ENCODE measurements at places on chromosomes 6 and 20.

DNA sequence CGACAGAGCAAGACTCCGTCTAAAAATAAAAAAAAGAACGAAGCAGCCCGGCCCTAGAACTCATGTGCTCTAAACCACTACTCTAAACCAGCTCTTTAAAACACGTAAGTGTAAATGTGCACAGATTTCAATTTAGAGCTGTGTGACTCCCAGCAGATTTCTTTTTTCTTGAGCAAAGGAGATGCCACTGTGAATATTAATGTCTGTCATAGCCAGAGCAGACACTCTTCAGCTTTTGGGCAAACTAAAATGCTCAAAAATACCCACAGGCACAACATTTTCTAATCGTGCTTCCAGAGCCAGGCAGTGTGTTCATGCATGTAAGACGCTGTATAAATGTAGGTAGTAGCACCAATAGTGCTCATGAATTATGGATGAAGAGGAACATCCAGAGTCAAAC, 218.9 kb upstream of the PLCB4 start:
- no peak for DNase-seq

- DNase-seq: no peak
Measured at GRCh38 chr6:157223021-157223430, 100.3 kb downstream of the TMEM242 start.

DNA sequence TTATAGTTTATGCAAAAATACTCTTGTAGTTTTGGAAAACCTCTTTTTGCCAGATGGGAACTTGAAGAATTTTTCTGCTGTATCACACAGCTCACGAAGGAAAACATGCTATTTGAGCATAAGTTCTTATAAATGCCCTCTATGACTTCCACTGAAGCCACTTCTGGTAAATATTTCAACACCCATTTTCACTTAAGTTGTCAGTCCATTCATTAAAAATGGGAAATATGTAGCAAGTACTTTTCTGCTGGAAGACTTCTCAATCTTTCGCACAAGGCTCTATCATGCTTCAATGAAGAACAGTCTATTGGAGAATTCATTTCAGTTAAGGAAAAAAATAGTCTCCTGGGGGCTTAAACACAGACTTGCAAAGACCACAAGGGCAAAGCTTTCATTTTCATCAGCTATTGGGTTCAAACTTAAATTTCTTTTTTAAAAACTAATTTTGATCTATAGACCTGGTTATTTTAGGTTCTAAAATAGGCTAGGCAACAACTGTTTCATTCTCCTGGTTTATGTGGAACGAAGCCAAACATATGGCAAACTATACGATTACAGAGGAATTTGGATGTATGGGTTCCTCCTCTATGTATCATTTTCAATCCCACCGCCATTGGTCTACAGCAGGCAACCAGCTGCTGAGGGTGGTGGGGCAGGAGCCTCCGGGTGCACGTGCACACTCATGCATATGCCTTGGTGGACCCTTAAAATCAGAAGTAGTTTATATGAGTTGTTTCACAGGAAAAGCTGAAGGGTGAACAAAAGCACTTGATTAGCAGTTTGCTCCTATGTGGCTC, 38.7 kb downstream of the LAMA4 start:
- DNase-seq: no peak

DNA sequence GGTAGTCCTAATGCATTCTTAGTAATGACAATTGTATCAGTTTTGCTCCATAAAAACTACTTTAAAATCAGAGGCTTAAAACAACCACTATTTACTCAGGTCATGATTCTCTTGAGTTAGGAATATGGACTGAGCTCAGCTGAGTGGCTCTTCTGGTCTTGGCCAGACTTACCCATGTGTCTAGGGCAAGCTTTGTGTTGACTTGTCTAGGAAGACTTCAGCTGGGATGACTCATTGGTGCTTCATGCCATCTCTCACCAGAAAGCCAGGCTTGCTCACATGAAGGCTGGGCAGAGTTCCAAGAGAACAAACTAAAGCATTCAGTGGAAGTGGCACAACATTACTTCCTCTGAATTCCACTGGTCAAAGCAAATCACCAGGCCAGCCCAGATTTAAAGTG, 155.3 kb downstream of the DHX35 start:
- no peak for DNase-seq

GRCh38 chr20:41179961-41180360, 42.6 kb downstream of the PLCG1 start:
- DNase-seq: no peak

GRCh38 chr6:75892384-75892783, 143.3 kb downstream of the MYO6 start:
- no peak for DNase-seq

- DNase-seq: no peak
Measured at GRCh38 chr6:6886886-6887285, 220.9 kb upstream of the RREB1 start.

DNA sequence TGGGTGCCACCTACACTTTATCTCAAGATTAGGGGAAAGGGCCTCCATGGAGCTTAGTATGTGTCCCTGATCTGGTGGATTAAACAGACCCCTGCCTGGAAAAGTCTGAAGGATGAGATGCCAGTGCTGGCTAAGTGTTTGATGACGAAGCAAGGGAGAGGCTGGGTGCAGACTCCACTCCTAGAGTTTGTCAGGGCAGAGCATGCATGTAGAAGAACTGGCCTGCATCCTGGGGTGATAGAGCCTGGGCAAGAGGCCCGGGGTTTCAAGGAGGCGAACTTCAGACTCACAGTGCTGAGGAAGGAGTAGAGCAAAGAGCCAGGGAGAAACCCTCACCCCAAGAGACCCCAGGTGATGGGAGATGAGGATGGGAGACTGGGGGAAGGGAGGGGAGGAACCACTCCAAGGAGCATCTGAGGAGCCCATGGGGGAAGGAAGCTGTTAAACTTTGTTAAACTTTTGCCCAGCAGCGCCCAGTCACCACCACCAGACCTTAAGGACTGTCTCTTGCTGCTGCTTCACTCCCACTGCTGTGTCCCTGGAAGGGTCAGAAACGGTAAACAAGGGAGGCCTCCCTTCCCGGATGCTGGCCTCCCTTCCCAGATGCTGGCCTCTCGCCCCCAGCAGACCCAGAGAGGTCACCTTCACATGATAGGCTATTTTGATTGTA, 61.6 kb downstream of the RPRD1B start:
- DNase-seq: no peak

- no peak for DNase-seq
Measured at GRCh38 chr20:1824181-1824580, 71.0 kb upstream of the SIRPA start.

DNA sequence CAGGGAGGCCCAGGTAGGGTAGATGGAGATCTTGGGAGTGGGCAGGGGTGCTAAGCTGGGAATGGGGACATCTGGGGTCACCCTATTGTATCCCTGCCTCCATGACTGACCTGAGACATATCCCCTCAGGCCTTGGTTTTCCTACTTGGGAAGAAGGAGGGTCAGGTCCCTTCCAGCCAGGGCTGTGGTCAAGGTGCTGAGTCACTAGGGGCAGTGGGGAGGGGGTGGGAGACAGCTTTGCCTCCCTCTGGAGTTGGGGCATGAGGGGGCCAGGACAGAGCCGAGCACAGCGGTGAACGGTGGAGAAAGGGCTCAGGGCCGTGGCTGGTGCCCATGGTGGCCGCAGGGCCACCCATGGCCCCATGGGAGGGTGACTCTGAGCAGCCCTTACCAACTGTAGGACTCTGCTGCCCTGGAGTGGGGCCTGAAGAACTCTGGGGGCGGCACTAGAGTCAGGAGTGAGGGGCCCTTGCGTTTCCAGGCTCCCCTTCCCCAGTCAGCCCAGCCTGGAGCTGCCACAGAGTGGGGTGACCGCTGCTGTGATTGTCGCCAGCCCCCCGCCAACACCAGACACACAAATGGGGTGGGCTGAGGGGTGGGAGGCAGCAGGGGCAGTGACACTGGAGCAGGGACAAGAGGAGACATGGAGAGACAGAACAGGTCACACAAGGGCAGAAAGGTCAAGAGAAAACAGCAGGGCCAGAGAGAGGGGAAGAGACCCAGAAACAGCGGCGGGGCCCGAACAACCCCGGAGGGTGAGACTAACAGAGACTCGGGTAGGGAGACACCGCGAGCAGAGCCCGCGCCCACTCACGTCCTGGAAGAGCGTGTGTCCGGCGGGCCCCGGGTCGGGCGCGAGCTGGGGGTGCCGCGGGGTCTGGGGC, 576 bp downstream of the NECAB3 start:
- DNase-seq: no peak

DNA sequence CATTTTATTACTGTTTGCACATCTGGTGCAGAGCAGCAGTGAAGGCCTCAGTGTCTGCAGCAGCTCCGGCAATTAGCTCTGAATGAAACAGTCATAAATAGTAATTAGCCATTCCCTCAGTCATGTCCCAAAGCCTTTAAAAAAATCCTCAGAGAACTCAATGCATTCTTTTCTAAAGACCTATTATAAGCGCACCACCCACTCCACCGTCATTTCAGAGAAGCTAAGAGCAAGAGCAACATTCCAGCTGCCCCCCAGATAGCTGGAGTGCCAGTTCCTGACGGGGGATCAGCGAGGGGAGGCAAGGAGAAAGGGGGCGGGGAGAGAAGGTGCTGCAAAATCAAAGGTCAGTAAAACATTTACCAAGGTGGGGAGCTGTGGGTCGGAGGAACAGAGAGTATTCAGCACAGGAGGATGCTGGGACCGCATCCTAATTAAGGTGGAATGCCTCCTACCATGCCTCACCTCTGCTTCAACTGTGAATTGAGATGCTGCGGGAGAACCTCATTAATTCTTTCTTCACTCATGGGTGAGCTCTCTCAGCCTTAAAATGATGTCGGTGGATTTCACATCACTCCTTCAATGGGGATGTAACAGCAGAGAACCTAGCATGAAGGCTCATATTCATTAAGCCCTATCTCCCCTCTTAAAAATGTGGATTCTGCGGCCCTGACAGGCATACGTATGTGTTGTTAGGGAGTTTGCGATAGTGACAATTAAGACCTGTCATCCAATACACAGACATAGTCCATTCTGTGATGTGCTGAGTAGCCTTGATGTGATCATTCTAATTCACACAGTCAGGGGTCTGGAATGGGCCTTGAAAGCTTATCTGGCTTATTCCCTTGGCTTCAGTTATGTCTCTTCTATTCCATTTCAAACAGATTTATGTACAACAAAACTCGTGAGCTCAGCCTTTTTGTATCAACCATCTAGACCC, 469.5 kb upstream of the NRSN1 start:
- DNase-seq: no peak

DNA sequence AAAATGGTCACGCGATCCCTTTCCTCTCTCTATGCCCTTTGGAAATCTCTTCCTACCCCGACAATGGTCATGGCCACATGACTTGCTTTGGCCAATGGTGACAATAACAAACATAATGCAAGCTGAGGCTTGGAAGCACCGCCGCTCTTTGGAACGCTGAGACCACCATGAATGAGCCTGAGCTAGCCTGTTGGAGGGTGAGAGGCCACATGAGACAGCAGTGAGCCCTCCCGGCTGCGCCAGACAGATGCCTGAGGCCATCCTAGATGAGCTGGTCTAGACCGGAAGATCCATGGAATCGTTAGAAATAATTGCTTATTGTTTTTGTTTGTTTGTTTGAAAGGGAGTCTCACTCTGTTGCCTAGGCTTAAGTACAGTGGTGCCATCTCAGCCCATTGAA, 64.2 kb downstream of the STK35 start:
- DNase-seq: no peak

DNA sequence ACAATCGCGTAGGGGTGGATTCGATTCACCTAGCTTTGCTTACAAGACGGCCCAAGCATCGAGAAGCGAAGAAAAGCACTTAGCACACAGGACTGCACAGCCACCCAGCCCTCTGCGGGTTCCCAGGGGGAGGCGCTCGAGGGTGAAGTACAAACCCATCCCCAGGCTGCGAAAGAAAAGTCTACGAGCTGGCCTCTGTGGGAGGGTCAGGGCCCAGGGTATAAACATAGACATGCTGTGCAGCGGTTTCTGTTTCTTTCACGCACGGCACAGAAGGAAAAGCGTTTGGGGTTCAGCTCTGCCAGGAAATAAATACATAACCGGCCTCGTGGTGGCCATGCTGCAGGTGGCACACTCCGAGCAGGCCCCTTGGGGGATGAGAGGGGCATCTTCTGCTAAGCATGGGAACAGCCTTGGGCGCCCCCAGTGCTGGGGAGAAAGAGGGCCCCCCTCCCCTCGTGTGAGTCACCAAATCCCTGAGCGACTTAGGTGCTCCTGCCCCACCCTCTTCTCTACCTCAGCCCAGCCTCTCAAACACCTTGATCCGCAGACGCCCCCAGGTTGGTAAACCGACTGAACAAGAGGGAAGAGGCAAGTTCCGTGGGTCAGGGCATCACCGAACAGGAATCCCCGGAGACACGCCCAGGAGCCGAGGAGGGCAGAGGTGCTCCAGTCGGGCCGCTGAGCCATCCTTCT, 91.6 kb upstream of the RIPOR2 start:
- no peak for DNase-seq

GRCh38 chr20:54013471-54013870, 56.9 kb downstream of the BCAS1 start:
- no peak for DNase-seq

GRCh38 chr6:14516956-14517355, 399.4 kb downstream of the CD83 start:
- no peak for DNase-seq

DNA sequence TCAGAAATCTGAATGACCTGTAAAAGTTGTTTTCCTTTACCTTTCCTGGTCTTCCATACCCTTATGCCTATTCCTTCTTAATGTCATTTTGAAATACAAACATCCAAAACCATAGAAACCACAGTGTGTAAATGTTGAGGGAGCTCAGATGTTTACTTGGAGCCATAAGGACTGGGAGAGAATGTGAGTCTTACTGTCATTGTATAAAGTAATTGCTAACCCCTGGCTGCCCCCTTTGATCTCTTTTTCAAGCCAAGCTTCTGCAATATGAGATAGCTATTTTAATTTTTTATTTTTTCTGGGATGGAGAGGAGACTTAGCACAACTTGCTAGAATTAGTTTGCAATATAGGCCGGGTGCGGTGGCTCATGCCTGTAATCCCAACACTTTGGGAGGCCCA, 124.4 kb upstream of the AKIRIN2 start:
- no peak for DNase-seq

GRCh38 chr6:43120944-43121913, 45.1 kb downstream of the PTK7 start:
- DNase-seq: no peak

GRCh38 chr20:32780749-32781655, 18.8 kb downstream of the DNMT3B start:
- DNase-seq: no peak

- no peak for DNase-seq
Measured at GRCh38 chr20:8428988-8429387, 296.9 kb downstream of the PLCB1 start.

GRCh38 chr6:47865206-47865605, 83.4 kb downstream of the OPN5 start:
- DNase-seq: no peak

GRCh38 chr6:85405175-85405852, 44.6 kb upstream of the NT5E start:
- no peak for DNase-seq

All from dorsolateral prefrontal cortex (tissue), 122 donors.